ENCODE measurements at places on chromosomes 16 and 17. TPM values are rescaled to one million over a fixed set of nuclear protein-coding genes. Genes with fewer than 3 reads are reported as not detected.

DNA sequence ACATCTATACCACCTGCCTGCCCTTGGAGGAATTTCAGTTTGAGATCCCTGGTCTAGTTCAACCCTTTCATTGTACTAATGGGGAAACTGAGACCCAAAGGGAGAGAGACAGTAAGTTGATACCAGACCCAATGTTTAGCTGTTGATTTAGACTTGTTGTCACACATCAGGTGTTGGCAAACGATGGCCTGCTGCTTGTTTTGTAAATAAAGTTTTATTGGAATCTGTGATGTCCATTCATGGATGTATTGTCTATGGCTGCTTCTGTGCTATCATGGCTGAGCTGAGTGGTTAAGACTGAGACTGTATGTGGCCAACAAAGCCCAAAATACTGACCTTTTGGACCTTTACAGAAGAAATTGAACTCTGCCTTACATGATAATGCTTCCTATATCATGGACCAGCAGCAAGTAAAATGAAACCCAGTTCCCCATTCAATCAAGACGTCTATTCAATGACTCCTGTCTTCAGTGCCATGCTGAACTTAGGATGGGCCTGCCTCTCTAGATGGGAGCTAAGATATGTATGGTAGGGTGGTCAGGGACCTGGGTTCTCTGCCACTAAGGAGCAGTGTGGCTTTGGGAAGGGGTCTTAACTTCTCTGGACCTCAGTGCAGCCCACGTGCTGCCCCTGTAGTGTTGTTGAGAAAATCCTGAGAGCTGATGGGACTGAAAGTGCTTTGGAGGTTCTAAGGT is 111.0 kb downstream of the IRX5 start:
- DNase-seq = no peak

DNA sequence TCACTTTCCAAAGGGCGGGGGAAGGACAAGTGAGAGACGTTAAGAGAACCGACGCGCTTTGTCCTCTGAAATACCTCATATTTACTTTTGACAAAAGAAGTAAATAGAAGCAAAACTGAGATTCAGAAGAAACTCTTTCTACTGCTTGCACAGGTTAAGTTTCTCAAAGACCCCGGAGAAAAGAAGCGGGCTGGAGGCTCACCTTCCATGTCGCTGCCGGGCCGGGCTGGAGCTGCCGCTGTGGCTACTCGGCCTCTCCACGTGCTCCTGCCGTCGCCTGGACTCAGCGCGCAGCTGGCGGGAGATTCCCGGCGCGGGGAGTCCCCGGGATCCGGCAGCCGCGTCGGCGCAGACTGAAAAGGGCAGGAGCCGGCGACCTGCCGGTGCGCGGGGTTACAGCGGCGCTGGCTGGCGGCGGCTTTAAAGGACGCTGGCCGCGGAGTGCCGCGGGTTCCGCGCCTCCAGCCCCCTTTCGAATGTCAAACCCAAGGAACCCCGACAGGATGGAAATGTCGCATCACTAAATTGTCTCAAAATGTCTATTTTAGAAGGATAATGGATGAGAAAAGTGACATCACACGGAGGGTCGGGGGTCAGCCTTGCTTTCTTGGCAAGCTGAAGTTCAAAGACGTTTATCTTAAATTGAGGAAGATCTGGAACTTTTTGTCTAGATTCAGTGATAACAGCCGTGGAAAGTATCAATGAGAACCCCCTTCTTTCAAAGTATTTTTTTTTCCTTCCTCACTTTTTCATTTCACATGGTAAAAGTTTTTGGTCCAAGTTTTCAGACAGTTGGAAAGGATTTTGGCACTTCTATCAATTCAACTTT is at the start of gene IKZF3:
Gene IKZF3 (minus strand): TSS at position 395 of the 829 bp plus-strand sequence. CDS start 186 bp downstream, at position 209.
- DNase-seq = peak; percentile 75

GRCh38 chr17:16342979-16343378 is 10.3 kb downstream of the CENPV start:
- DNase-seq = peak; percentile 9

Gene OSGIN1
- total RNA-seq = 1.4 TPM

Gene FNDC8
- total RNA-seq = not detected

Gene FAAP100
- 11.7 TPM for total RNA-seq

Gene PMFBP1
- not detected for total RNA-seq

- no peak for DNase-seq
Measured at GRCh38 chr16:65746941-65747340, 619.5 kb upstream of the CDH5 start.

Gene ACOX1
- total RNA-seq = 28.5 TPM

DNA sequence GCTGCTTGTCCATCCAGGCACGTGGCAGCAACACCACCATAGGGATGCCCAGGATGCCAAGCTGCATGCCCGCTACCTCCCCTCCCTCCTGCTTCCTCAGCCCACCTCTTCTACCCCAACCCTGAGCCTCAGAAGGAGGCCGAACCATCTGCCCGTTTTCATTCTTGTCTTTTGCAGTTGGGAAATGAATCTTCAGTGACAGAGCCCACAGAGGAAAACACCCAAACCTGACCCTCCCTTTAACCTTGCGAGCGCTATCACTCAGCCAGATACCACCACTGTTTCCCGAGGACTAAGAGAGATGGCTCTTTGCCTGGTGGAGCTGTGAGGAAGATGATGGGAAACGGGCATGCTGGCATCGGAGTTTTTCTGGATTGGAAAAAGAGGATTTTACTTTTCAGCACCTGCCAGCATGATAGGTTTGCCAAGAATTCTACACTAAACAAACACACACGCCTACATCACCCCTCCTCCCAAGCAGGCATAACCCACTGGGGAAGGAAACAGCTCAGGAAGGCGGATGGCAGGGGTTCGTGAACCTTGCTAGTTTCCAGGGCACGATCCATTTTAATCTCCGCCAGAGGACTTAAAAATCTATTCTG is 457.4 kb downstream of the SLC39A11 start:
- no peak for DNase-seq

DNA sequence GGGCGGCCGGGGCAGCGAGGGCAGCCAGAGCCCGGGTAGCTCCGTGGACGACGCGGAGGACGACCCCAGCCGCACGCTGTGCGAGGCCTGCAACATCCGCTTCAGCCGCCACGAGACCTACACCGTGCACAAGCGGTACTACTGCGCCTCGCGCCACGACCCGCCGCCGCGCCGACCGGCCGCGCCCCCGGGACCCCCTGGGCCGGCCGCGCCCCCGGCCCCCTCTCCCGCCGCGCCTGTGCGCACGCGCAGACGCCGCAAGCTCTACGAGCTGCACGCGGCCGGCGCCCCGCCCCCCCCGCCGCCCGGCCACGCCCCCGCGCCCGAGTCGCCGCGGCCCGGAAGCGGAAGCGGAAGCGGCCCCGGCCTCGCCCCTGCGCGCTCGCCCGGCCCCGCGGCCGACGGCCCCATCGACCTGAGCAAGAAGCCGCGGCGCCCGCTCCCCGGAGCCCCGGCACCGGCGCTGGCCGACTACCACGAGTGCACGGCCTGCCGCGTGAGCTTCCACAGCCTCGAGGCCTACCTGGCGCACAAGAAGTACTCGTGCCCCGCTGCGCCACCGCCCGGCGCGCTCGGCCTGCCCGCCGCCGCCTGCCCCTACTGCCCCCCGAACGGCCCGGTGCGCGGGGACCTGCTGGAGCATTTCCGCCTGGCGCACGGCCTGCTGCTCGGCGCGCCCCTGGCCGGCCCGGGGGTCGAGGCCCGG is 36.1 kb upstream of the ZC3H18 start:
- DNase-seq = peak; percentile 83

Gene STAT3
- total RNA-seq = 28.6 TPM

Measured in Daoy (cell line).